ENCODE measurements at places on chromosomes 13 and 19. TPM values are rescaled to one million over a fixed set of nuclear protein-coding genes. Genes with fewer than 3 reads are reported as not detected.

LSM4 gene
- total RNA-seq, result 838 TPM

CGB1 gene
- total RNA-seq, result not detected

- no peak for DNase-seq
Observed at GRCh38 chr13:95192998-95193397, 108.3 kb downstream of the ABCC4 start.

DNA sequence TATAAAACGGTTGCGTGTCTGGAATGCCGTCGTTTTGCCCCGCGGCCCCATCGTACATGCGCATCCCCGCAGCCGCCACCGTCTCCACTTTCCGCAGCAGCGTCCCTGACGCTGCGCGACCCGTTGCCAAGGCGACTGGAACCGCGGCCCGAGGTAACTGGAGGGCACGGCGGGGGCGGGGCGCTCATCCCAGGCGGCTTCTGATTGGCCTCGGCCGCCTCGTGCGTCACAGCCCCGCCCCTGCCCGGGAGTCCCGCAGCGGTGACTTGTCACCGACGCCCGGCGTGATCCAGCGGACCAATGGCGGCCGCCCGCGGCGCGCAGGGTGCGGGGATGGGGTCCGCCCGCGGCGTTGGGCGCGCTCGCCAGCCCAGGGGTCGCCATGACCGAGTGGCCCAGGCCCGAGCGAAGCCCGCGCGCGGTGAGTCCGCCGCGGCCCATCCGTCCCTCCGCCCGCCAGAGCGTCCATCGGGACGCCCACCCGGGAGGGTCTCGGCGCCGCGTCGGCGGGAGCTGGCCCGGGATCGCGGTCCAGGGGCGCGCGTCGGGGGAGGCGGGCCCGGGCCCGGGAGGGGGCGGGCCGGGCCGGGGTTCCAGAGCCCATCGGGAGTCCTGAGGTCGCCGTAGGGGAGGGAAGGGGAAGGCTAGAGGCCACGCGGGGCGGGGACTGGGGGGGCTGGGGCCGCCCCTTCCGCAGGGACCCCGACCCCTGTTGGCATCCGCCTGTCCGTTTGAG is at the start of gene ZSCAN1:
Gene ZSCAN1 (plus strand): TSS at position 285 of the 736 bp plus-strand sequence. CDS start 3,812 bp downstream, outside the sequence.
- DNase-seq, result peak; percentile 90

DNA sequence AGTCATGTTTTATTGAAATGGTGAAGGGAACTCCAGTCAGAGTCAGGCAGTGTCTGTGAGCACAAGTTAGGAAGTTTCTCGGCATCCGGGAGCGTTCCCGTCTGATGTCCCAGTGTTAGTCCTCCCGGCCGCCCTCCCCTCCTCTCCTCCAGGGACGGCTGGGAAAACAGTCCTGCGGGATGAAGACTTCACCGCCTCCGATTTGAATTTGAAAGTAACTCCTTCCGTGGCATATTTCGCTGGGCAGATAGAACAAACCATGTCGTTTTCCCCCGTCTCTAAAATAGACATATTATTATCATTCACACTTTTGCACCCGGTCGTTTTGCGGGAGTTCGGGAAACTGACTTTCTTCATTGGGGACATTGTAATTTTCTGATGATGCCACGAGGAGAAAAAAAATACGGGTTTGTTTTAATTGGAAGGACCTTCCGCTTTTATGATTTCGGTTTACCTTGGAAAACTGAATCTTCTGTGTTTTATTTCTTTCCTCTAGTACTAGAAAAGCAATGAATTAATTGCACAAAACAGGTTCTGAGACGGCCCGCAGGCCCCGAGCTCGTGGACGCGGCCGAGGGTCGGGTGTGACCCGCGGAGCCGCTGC is 76.6 kb downstream of the ZIC5 start:
- peak; percentile 79 for DNase-seq

DNA sequence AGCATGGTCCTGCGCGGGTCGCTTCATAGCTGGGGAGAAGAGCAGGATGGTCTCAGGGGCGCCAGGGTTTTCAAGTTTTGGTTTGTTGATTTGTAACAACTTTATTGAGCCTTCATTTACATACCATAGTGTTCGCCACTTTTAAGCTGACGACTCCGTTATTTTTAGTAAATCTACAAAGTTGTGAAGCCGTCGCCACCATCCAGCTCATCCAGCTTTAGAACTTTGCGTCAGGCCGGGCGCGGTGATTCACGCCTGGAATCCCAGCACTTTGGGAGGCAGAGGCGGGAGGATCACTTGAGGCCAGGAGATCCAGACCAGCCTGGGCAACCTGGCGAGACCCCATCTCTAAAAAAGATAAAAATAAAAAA is 404 bp downstream of the C19orf44 start:
- no peak for DNase-seq

- DNase-seq, result no peak
Observed at GRCh38 chr13:98443329-98443728, 133.6 kb downstream of the STK24 start.

DNA sequence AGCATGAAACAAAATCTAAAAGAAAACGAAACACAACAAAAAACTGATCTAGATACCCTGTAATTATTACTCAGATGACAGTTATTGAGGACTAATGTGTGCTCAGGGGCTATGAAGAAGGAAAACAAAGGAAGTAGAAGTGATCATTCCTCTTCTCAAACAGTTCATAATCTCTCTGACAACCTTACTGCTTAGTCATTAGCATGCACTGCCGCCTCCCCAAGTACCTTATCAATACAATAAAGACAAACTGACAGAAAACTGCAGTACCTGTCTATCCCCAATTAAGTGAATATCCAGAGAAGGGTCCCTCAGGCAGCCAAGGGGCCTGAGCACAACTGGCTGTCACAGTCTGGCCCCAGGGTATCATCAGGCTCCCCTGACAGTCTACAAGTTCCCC is 22.0 kb upstream of the POU4F1 start:
- no peak for DNase-seq

KANK3 gene
- 1.2 TPM for total RNA-seq

DNA sequence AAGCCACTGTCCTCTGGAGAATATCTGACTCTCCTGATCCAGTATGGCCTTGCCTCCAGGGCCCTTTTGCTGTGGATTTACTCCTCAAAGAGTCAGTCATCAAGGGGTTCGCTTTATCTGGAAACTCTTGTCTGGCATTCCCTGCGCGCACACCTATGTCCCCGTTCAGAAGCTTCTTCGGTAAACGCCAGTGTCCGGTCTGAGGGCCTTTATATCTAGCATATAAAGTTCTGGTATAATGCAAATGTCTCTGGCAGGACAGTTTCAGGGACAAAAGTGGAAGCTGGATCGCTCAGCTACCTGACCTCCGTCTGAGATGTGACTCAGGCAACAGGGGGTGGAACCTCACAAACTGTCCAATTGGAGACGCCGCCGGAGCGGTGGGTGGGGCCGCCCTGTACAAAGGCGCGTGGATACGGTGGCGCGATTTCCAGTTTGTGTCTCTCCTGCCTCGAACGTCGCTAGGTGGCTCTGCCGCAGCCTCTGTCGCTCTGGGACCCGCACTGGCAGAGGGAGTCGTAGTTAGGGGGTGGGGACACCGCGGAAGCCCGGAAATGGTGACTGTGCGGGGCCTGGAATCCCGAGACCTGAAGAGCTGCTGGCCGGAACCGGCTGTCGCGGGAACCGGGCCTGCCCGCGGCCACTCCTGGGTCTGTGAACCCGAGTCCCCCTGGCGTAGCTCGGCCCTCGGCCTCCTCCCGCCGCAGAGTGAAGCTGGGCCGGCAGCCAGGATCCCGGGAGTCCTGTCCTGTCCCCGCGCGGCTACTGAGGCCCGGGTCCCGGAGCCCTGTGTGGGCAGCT is 10.6 kb upstream of the ZNF709 start:
- peak; percentile 93 for DNase-seq

GSX1 gene
- total RNA-seq, result not detected

CYP4F8 gene
- total RNA-seq, result not detected

- DNase-seq, result no peak
Observed at GRCh38 chr13:48391257-48391656, 21.7 kb downstream of the LPAR6 start.

- DNase-seq, result no peak
Observed at GRCh38 chr13:55815458-55816033, 1325.2 kb upstream of the PRR20A start.

GRCh38 chr13:113359571-113359970 is 4.4 kb downstream of the GRTP1 start:
- DNase-seq, result no peak
